ENCODE measurements at places on chromosomes 2 and 18.

GRCh38 chr2:118089139-118089800 lies 999 bp downstream of the INSIG2 start:
- DNase-seq = no peak

DNA sequence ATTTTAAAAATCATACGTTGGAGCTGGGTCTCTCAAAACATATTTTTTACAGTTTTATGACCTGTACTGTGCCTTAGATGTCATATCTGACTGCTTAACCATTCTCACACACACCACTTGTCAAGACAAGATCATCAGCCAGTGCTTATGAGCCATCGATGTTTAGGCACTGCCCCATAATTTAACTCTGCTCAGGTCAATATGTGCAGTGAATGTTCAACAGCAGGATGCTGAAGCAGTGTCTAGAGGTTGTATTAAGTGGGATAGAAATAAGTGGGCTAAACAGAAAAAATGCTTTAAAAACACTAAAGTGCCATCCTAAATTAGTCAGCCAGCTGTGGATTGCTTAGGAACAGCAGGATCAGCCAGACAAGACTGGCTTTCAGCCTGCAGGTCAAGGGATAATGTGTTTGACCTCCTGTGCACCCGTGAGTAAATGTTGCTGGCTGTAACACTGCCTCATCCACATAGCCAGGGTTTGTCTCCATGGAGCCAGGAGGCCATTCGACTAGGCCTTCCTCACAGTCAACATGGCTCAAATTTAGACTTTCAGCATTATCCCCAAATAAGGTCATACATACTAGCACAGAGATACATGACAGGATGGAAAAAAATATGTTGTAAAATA lies 139.0 kb upstream of the NXPH2 start:
- no peak for DNase-seq

GRCh38 chr2:239605409-239605808 lies 204.6 kb upstream of the HDAC4 start:
- DNase-seq = no peak

DNA sequence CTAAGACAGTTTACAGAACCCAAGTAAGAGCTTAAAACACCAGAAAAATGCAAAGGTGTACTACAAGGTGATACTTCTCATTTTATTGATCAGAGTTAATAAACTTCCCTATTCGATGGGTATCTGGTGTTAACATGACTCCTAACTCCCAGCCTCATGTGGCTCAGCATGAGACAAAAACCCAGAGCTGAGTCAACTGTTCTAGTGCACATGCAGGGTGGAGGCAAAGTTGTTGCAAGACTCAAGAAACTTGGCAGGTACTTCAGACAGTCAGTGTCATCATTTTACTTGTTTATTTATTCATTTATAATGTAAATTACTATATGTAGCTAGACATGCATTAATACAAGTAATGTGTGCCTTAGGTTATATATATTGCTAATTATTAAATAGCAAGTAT lies 216.6 kb upstream of the DSEL start:
- DNase-seq = no peak

- peak; percentile 48 for DNase-seq
These were observed at the start of gene RAD51AP2 for GRCh38 chr2:17518212-17519154. Gene RAD51AP2, minus strand, starts transcription at chr2:17518440. Its CDS starts 25 bp downstream, at chr2:17518415.

GRCh38 chr2:193584522-193584938 lies 1389.8 kb upstream of the TMEFF2 start:
- no peak for DNase-seq

- no peak for DNase-seq
These were observed 86.6 kb downstream of the VWC2L start for GRCh38 chr2:214497489-214497888.

DNA sequence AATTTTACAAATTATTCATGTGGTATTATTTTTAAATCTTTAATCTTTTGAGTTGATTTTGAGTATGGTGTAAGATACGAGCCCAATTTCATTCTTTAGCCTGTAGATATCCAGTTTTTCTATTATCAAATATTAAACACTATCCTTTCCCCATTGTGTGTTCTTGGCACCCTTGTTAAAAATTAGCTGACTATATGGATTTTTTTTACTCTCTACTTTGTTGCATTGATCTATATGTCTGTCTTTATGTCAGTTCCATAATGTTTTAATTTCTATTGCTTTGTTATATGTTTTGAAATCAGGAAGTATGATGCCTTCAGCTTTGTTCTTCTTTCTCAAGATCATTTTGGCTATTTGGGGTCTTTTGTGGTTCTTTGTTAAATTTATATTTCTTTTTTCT lies 80.9 kb upstream of the ZNF804A start:
- DNase-seq = no peak

DNA sequence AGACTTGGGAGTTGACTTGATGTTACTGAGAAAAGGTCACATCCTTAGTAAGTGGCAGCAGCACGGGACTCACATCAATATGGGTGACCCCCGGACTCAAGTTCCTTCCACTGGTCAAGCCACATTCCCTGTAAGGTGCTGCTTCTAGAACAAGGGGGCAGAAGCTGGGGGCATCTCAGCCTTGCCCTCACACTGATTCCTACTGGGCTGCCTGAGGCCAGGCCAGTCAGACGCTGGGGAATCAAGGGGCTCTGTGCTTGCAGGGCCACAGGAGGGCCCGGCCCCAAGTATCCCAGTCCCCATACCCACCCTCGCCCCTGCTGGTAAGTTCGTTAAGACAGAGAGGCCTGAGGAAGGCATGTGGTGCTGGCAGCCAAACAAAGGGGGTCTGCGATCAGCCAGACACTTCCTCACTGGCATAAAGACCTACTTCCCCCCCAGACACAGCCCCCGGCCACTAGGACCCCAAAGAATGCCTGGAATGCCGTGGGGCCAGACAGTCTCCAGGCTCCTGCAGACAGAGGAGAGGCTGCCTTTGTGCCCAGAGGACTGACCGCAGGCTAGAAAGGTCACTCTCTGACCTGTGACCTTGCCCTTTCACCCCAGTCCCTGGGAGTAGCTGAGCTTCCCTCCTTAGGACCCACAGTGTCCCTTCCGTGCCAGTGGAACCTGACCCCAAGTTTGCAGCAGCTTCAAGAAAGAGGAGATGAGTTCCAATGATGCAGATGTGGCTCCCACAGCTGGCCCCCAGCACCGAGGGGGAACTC lies 83.6 kb downstream of the HS1BP3 start:
- DNase-seq = no peak

- DNase-seq = peak; percentile 10
These were observed 4.2 kb upstream of the HOXD13 start for GRCh38 chr2:176088048-176088936.

DNA sequence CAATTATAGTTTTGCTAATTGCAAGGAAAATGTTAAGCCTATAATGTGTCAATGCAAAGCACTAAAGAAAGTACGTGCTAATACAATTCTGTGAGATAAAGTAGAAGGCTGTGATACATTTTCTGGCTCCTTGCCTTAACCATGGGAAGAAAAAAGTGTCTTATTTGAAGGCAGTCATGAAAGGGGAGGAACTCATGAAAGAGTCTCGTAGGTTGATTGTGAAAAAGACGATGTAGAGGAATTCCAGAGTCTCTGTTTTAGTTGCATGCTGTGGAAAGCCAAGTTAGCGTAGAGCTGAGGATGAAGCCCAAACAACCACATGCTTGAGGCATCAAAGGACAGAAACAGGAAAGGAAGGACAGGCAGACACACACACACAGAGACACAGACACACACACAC lies 214.1 kb downstream of the MEIS1 start:
- DNase-seq = no peak

DNA sequence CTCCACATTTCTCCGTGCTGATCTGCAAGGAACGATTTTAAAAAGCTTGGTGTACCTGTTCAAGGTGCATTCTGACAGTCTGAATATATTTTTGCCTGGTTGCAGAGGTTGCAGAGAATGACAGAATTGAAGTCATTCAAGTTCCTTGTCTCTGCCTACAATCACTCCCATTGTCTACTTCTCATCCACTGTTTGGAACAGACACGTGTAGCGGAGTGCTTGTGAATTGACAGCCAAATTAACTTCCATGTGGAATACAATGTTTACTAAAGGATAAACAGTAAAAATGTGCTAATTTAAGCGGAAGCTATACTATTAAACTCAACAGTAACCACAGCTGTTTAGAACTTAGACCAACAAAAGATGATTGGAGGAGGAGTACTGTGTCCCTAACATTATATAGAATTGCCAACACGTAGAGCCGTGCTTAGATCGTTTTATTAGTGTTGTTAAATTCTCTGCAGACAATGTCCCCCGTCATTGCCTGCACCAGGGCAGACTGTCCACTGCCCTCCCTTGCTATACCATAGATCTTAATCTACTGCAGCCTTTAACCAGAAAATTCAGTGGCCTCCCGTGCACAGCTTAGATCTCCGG lies 87.3 kb upstream of the ZCCHC2 start:
- DNase-seq = no peak

GRCh38 chr2:215460682-215461382 lies 25.0 kb upstream of the FN1 start:
- no peak for DNase-seq

Data from hypothalamus (tissue), 51 donors.